ENCODE measurements at places on chromosomes 2 and 18.

DNA sequence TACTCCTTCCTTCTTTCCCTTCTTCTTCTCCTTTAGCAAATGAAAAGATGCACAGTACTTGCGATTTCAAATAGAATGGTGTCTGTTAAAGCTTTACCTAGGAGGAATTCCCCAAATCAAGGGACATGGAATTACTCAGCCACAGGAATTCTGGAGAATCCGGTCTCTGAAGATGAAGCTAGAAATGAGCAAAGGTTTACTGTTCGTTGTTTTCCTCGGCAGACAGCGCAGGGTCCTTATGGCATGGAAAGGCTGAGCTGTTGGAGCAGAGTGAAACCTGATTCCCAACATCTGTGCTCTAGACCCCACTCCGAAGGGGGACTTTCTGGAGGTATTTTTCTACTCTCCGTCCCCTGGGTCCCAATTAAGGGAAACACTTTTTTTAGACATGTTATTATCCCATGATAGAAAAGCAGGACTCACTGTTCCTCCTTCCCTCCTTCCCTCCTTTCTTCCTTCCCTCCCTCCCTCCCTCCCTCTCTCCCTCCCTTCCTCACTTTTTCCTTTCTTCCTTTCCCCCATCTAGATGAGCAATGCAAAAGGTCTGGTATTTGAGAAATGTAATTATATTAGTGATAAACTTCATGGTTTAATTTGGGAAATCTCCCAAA is 47.1 kb downstream of the CDCA7 start:
- no peak for DNase-seq

GRCh38 chr18:12659904-12660605 is 2.1 kb upstream of the SPIRE1 start:
- DNase-seq: peak; percentile 64

- no peak for DNase-seq
These were observed 678.7 kb downstream of the EPHA4 start for GRCh38 chr2:220893411-220893810.

- DNase-seq: no peak
These were observed 67.8 kb upstream of the SLC9A2 start for GRCh38 chr2:102551329-102552096.

DNA sequence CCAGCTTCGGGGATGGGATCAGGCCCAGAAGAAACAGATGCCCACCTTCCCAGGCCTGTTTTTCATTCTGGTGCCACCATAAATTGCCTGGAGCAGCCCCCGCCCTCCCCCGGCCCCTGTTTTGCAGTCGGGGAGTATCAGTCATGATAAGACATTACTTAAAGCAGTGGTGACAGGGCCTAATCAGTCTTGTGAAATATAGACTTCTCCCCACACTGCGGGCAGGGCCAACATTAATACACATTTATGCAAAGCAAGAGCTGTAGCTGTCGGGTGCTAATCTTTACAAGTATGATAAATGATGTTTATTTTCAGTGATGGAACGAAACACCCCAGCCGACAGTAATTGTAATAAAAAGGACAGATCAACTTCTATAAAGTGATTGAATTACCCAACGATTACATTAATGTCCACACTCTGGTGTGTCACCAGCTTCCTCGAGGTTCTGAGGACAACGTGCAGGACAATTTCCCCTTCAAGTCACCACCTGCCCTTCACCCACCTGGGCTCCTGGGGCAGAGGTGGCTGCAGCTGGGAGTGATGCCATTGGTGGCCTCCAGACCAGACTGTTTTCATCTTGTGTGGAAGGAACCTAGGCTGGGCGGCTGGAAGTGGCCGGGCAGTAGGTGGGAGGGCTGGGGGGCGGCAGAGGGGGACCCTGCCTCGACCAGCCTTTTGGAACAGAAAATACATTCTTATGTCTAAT is 226.0 kb downstream of the TFCP2L1 start:
- DNase-seq: no peak
